ENCODE measurements at places on chromosomes 12 and 14.

DNA sequence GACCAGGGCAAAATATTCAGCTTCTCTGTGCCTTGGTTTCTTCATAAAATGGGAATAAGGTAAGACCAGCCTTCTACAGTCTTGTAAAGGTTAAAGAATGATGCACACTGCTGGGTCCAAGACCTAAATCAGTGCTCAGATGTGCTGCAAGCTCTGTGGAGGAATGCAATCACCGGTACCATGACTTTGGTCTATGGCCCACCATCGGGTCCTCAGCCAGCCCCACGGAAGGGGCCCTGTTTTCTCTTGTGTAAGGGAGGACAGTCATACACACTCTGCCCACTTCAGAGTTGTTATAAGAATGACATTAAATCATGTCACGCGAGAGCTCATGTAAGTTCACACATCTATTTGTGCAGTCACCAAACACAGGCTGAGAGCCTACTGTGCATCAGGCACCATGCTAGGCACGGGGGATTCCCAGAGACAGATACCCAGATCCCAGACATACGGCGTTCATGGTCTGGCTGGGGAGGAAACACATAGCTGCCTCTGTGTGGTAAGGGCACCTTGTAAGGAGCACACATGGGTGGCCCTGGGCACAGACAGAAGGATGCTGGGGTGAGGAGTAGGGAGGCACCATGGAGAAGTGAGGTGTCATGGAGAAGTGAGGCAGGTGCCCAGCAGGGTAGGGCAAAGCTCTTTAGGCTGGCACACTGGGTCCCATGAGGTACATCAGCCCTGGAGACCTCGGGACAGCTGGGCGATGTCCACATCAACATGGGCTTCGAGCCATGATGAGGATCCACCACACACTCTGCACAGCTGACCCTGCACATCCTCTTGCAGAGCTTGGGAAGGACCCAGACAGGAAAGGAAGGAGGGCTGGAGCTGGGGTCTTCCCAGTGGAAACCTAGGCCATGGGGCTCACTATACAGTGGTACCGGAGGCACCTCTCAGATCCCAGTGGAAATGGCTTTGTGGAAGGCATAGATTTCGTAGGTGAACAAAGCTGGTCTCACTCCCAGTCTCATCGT is 190.4 kb upstream of the DIO3 start:
- no peak for DNase-seq

- DNase-seq = no peak
These were observed 157.7 kb upstream of the AVPR1A start for GRCh38 chr12:63308671-63309070.

DNA sequence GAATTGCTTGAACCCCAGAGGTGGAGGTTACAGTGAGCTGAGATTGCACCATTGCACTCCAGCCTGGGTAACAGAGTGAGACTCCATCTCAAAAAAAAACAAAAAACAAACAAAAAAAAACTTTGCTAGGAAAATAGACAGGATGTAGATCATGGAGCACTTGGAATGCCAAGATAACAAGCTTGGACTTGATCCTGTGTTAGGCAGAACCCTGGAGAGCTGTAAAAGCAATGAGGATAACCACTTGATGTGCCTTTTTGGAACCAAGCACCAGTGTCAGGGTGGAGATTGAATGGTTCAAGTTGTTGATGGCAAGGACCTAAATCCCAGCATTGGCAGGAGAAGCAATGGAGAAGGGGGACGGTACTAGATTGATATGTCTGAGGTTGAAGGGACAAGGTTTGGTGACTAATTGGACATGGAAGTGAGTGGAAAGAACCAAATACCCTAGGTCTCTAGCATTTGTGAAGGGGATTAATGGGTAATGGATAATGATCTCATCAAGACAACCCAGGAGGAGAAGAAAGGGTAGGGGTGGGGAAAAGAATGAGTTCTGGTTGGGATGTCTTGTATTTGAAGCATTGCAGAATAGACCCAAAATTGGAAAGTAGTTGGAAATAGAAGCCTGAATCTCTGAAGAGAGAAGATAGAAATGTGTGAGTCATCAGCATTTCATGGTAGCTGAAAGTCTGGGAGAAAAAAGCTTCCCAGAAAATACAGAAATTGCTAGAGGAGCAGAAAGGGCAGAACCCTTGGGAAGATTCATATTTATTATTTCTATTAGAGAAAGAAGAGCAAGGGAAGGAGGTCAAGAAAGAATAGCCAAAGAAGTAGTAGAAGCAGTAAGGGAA is 176.7 kb downstream of the NUAK1 start:
- DNase-seq = no peak

DNA sequence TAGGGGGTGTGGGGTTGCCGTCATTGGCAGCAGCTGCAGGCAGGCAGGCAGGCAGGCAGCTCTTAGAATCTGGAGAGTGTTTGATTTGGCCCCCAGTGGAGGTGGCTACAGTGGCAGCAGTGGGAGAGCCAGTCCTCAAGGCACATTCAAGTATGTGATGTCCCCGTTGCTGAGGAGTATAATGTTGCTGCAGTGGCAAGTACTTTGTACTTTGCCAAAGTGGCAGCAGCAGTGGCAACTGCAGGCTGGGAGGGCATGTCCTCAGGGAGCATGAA is 147.1 kb downstream of the PAPOLA start:
- DNase-seq = no peak

DNA sequence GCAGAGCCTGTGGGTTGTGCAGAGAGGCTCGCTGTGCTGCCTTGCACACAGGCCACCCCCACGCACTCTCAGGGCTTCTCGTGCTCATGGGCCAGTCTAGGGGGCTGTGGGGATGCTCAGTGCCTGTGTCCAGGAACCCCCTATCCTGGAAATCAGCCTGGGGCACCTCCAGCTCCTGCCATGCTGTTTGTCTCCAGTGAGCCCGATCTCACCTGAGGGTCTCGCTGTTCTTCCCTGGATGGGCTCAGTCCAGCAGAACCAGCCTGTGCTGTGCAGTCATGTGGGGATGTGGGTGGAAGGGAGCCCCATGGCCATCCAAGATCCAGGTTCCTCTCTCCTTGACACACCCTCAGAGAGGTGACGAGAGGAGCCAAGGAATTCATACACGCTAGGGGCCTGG is 26.7 kb downstream of the SERPINA1 start:
- DNase-seq = no peak

DNA sequence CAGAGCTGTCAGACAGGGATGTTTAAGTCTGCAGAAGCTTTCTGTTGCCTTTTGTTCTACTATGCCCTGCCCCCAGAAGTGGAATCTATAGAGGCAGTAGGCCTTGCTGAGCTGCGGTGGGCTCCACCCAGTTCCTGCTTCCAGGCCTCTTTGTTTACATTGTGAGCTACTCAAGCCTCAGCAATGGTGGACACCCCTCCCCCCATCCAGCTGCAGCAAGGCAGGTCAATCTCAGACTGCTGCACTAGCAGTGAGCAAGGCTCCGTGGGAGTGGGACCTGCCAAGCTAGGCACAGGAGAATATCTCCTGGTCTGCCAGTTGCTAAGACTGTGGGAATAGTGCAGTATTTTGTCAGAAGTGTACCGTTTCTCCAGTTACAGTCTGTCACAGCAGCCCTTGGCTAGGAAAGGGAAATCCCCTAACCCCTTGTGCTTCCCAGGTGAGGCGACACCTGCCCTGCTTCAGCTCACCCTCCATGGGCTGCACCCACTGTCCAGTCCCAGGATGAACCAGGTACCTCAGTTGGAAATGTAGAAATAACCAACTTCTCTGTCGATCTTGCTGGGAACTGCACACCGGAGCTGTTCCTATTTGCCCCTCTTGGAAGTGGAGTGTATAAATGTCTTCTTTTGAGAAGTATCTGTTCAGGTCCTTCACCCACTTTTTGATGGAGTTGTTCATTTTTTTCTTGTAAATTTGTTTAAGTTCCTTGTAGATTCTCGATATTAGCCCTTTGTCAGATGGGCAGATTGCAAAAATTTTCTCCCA is 213.5 kb upstream of the SLC38A2 start:
- peak; percentile 70 for DNase-seq

DNA sequence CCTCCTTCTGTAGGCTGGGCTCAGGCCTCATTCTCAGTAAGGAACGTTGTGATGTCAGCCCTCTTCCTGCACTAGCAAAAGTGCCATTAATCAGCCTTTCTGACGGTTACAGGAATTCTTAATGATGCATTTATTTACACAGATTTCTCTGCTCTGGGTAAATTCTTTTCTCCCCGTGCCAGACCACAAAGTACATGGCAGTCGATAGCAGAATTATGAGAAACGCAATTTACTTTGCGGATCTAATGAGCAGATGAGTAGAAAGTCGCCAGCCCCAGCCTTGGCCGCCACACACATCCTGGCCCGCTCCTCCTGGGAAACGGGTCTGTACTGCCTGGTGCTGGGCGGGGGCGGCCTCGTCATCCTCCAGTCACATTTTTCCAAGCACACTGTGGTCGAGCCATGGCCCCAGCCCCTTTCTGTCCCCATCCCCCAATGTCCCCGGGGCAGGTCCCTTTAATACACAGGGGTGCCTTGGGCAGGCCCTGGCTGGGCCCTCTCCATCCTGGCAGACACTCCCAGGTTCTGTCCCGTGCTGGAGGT is 25.9 kb downstream of the NOC4L start:
- no peak for DNase-seq

- DNase-seq = no peak
These were observed 206.8 kb downstream of the DACT1 start for GRCh38 chr14:58844544-58844943.

DNA sequence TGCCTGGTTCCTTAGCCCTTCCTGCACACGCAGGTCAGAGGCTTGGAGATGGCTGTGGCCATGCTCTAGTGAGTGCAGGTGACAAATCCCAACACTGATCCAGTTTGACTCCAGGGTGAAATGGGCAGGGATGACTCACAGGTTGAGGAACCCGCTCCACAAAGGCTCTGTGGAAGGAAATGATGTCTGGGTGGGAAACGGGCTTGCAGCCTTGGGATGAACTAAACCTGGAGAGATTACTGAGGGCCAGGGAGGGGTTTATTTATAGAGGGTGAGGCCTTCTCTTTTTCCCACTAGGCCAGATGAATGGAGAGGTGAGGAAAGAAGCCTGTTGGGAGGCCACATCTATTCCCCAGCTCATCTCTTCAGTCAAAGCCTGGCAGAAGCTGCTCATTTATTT is 29.3 kb upstream of the EMP1 start:
- no peak for DNase-seq

DNA sequence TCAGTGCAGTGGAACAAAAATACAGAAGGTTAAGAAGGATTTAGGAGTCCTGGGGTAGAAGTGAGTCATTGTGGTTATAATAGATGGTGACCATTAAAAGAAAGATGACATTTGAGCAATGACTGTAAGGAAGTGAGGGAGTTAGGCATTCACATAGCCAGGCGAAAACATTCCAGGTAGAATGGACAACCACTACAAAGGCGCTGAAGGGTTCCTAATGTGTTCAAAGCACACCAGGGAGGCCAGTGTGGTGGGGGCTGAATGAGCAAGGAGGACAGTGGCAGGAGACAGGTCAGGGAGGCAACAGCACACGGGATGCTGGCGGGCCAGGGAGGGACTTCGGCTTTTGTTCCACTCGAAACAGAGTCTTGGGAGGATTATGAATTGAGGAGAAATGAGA is 129.9 kb downstream of the NPAS3 start:
- DNase-seq = no peak

GRCh38 chr14:74085828-74086227 is 1.1 kb downstream of the LIN52 start:
- no peak for DNase-seq

- no peak for DNase-seq
These were observed 53.2 kb upstream of the DYRK2 start for GRCh38 chr12:67595365-67595764.

- no peak for DNase-seq
These were observed 60.3 kb downstream of the KLRG1 start for GRCh38 chr12:9049520-9050133.

DNA sequence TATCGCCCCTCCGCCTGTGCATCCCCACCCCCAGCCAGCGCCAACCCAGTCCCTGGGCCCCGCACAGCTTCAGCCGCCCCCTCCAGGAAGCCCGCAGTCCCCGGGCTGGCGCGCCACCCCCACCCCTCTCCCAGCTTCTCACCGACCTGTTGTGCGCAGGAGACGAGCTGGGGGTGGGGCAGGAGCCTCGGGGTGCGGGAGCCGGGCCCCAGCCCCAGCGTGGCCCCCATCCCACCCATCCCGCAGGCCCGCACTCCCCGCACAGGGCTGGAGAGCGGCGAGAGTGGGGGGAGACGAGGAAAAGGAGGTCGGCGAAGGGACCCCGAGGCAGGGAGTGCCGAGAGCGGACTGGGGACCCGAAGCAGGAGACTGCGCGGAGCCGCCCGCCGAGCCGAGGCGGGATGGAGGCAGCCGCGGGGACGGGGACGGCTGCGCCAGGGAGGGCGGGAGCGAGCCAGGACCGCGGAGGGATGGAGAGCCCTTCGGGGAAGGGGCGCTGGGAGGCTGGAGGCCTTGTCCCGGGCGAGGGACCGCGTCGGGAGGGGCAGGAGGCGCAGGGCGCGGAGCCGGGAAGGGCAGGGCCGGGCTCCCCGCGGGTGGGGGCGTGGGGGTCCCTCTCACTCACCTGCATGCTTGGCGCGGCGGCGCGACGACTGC is 498 bp downstream of the PIANP start:
- peak; percentile 66 for DNase-seq

GRCh38 chr14:50762001-50762930 is 68.7 kb downstream of the NIN start:
- no peak for DNase-seq

- DNase-seq = no peak
These were observed 35.4 kb upstream of the ATP23 start for GRCh38 chr12:57905812-57906475.

DNA sequence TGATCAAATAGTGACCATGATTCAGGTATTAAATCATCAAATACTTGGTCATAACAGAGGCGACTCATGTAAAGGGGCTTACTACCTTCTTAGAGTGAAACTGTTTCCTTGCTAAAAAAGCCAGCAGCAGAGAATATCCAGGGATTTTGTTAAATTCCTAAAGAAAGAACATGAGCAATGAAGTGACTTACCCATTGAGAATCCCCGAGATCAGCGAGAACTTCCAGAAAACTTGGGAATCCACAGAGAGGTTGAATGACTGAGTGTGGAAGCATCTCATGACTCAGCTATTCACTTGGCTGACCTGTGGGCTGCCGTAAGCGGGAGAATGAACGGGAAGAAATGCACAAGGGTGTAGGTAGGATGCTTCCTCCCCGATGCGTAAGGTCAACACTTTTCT is 85.3 kb upstream of the KCNA1 start:
- DNase-seq = no peak

- no peak for DNase-seq
These were observed 38.9 kb downstream of the STXBP6 start for GRCh38 chr14:25011095-25011494.

- no peak for DNase-seq
These were observed 7.7 kb downstream of the DAZAP2 start for GRCh38 chr12:51246254-51246853.

- DNase-seq = no peak
These were observed 69.0 kb upstream of the OVCH1 start for GRCh38 chr12:29566441-29566840.
